ENCODE measurements at places on chromosomes 16 and 17. TPM values are rescaled to one million over a fixed set of nuclear protein-coding genes. Genes with fewer than 3 reads are reported as not detected.

GRCh38 chr16:89031715-89032659 is 55.0 kb upstream of the CBFA2T3 start:
- peak; percentile 76 for DNase-seq

- no peak for DNase-seq
These were observed 15.4 kb downstream of the NAA60 start for GRCh38 chr16:3458852-3459361.

DNA sequence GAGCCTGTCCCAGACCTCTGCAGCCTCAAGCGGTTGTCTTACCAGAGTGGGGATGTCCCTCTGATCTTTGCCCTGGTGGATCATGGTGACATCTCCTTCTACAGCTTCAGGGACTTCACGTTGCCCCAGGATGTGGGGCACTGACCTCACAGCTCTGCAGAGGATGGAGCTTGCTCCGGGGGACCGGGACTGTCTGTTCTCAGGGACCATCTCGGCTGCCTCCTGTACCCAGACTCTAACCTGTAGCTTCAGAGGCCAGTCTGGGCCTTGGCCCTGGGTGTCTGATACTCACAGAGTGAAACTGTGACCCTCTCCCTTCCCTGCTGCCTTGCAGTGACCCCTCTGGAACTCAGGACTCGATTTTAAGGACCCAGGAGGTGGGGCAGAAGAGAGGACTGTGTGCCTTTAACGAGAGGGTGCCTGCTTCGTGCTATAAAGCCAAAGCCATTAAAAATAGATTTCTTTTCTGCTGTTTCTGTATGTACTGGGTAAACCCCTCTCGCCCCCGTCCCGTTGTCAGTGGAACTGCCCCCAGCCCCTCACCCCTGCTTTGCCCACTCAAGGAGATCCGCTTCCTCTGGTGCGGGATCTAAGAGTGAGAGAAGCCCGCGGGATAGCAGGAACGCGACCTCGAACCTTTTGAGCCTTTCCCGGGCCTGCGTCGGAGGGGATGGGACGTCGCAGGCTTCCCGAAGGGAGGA is 1.1 kb upstream of the LLGL2 start:
- DNase-seq = no peak

DNA sequence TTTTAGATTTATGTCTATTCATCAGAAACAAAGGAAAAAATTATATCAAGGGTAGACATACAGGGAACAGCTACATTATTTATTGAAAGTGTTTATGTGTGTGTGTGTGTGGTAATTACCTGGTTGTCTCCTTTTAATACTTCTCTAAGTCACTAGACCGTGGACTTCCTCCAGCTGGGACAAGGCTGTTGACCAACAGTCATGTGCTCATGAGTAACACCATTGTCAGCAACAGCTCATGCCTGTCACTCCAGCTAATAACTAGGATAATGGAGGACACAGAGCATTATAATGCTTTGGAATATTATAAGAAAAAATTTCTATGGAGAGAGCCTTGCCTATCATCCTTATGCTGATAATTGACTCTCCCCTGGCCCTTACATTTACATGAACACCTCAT is 125.3 kb upstream of the SALL1 start:
- DNase-seq = no peak

DNA sequence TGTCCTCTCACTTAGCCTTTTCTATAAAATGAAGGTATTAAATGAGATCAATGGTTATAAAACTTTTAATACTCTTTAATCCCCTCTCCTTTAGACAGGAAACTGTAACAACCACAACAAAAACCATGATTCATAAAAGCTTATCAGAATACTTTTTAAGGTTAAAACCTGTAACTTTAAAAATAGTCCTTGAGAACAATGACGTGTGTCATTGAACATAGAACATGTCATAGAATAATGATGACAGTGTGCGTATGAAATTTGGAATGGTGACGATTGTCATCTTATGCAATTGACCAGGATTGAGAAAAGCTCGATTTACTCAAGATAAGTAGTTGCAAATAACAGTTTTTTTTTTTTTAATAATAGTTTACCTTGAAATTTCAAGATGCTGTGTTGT is 94.1 kb downstream of the PLCG2 start:
- DNase-seq = no peak

DNA sequence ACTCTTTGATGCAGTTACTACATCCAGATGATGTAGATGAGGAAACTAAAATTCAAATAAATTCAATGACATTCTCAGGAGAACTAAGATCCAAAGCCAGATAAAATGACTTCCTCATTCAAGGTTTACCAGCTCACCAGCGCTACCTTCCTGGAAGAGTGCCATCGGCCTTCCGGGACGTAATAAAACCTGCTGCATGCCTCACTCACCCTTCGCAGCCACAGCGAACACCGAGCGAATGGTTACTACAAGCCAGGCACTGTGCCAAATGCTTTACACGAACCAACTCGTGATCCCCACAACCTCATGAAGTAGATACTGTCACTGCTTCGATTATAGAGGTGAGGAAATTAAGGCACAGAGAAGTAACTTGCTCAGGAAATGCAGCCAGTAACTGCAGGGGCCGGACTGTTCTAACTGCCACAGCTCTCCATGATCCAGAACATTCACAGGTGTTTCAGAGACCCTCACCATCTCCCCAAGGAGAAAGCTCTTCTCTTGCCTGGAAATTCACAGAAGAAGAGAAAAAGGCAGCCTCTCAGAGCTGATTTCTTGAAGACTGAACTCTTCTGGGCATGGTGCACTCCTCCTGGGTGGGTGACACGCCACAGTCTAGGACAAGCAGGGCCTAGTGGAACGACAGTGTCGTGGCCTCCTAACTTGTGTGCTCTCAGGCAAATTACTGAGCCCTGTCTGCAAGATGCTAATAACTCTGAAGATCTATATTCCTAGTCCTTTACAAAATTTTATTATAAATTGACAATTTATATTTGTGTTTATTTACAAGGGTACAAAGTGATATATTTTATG is 46.8 kb downstream of the HIC1 start:
- peak; percentile 80 for DNase-seq

- DNase-seq = peak; percentile 49
These were observed 824 bp downstream of the SOX8 start for GRCh38 chr16:982145-983043.

KRT36 gene
- total RNA-seq = not detected

PRAC1 gene
- not detected for total RNA-seq

LGALS9B gene
- not detected for total RNA-seq

CCL22 gene
- total RNA-seq = 0.91 TPM

PPP1R1B gene
- 0.18 TPM for total RNA-seq

HOXB6 gene
- not detected for total RNA-seq

KRTAP3-2 gene
- not detected for total RNA-seq

GFER gene
- total RNA-seq = 25.8 TPM
